ENCODE measurements at places on chromosomes 6 and 20.

GRCh38 chr6:143936778-143937667, 71.0 kb downstream of the PLAGL1 start:
- DNase-seq, result no peak

- no peak for DNase-seq
Measured at GRCh38 chr6:41731561-41732086, 3.8 kb downstream of the TFEB start.

GRCh38 chr6:63269470-63269869, 50.3 kb downstream of the LGSN start:
- DNase-seq, result no peak

DNA sequence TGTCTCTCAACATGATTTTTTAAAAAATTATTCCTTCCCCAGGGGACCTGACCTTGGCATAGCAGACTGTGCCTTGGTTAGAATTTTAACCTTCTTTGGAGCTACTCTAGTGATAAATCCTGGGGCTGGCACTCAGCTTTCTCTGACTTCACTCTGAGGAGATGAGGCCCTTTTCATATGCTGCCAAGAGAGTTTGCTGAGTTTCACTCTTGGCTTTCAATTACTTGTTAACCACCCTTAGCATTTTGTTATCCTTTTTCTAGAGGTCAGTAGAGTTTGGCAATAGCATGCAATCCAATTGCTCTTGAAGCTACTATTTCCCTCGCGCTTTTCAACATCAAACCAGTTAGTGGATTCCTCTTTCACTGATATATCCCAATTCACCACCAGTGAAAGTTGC, 920.3 kb downstream of the EYS start:
- no peak for DNase-seq

DNA sequence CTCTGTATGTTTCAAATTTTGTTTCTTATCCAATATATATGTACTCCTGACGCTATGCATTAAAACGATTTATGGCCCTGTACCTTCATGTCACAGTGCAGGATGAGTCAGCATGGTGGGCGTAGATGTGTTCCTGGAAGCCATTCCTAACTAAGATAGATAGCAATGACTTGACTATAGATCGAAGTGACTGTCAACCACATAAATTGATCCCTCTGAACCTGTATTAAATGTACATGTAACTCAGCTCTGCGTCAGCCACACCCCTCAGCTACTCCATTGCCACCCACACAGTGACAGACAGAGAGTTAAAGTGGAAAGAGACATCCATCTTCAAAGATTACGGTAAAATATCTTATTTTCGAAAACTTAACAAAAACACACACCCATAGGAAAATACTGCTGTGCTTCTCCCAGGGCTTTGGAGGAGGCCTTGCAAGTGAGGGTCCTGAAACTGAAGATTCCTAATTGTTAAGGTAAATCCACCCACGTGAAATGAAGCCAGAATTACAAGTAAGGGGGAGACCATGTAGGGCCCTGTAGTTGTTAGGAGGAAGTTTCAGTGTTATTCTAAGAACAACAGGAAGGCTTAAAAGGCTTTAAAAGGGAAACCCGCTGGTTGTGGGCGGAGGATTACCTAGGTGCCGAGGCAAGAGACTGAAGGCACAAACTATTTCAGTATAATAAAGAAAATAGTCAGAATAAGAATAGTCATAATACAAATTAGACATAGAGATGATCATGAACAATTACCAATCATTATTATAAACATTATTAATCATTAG, 10.3 kb upstream of the RAD21L1 start:
- peak; percentile 13 for DNase-seq

- DNase-seq, result no peak
Measured at GRCh38 chr6:108465098-108465495, 95.6 kb upstream of the FOXO3 start.

- peak; percentile 42 for DNase-seq
Measured at GRCh38 chr6:126661646-126662045, 321.7 kb downstream of the CENPW start.

GRCh38 chr20:10218536-10219451, at the start of gene SNAP25:
Gene SNAP25 (plus strand): TSS chr20:10218830. CDS start chr20:10275492, 56,662 bp downstream.
- DNase-seq, result peak; percentile 94

- no peak for DNase-seq
Measured at GRCh38 chr6:162157167-162157870, 570.2 kb downstream of the PRKN start.

GRCh38 chr6:35368038-35368887, 25.9 kb downstream of the PPARD start:
- DNase-seq, result peak; percentile 73

GRCh38 chr6:155706806-155707205, 251.2 kb upstream of the NOX3 start:
- no peak for DNase-seq

GRCh38 chr6:139742671-139743070, 368.2 kb upstream of the CITED2 start:
- DNase-seq, result no peak

DNA sequence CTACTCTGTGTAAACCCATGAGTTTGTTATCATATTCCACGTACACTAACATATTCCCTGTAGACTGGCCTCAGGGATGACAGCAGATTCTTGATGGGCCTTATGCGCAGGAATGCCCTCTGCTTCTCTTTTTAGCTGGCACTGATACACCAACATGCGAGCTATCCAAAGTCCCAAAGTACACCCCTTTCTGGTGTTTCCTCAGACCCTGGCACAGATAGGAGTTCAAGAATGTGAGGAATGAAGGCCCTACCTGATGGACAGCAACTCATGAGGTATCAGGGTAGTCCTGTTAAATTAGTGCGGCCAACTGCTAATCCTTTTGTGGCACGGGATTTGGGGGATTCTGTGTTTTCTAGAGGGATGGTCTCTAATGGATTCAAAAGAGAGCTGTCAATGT, 93.0 kb downstream of the BACH2 start:
- no peak for DNase-seq

DNA sequence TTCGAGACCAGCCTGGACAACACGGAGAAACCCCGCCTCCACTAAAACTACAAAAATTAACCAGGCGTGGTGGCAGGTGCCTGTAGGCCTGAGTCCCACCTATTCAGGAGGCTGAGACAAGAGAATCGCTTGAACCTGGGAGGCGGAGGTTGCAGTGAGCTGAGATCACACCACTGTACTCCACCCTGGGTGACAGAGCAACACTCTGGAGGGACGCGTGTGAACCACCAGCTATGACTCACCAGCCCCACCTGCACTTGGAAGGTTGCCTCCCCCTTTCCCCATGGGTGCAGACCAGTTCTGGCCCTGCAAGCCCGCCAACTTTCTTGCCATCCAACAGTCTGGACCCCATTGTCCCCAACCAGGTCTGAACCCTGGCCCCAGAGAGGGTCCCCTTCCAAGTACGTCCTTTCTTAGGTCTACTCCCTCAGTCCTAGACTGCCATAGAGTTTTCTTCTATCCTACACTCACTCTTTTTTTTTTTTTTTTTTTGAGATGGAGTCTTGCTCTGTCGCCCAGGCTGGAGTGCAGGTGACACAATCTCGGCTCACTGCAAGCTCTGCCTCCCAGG, 29.2 kb downstream of the ATP9A start:
- no peak for DNase-seq

DNA sequence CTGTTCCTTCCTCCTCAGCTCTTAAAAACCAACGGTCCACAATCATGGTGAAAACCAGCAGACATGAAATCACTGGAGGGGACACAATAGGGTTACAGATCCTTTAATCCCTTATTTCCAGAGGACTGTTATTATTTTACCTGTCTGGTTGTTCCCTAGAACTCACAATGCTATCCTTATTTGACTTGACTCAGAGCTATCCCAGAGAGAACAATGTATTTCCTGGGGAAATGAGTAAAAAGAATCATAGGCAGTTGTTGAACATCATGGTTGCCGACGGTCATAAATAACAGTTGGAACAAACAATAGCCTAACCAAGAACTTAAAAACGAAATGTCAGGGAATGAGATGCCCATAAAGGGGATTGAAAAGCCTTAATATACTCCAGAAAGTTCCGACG, 9.3 kb downstream of the OR2H1 start:
- DNase-seq, result no peak

GRCh38 chr6:11042750-11043377, 1.2 kb downstream of the ELOVL2 start:
- DNase-seq, result no peak

- no peak for DNase-seq
Measured at GRCh38 chr6:91075244-91075976, 488.5 kb upstream of the MAP3K7 start.

DNA sequence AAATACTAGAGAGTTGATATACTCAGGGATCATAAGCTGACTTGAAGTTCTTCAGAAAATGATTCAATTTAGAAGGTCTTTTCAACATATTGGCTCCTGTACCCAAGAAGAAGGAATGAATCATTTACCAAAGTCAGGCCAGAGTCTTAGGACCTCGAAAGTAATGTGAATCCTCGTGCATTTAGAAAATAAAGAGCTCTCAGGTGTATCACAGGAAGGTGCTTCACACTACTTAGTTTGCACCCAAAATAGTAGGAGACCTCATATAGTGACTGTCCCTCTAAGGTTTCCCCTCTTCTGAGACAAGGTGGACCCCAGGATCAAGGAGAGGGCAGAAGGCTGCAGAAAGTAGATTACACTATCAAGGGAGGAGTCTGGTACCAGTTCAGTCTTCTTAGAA, 71.8 kb downstream of the F13A1 start:
- no peak for DNase-seq

DNA sequence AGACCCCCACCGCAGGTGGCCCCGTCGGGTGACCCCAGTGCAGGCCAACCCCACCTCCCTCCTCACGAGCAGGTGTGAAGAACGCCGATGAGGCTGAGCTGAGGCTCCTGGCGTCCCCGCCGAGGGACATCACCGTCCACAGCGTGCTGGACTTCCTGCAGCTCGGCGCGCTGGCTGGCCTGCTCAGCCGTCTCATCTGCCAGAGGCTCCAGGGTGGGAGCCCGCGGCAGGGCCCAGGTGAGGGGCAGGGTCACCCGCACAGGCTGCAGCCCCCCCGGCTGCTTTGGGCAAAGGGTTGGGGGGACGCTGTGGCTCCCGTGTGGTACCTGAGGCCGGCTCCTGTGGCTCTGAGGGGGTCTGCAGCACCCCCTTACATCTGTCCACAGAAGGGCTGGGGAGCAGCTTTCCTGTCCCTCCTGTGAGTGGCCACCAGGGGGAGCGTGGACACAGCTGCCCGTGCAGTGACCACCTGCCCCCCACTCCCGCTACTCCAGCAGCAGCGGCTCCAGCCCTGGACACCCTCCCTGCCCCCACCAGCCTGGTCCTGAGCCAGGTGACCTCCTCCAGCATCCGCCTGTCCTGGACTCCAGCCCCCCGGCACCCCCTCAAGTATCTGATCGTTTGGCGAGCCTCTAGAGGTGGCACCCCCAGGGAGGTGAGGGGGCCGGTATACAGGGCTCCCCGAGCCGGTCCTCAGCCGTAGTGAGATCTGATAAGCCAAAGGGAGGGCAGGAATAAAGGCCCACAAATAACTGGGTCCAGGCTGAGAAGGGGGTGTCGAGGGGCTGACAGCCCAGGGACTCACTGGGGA, 16.5 kb downstream of the COL20A1 start:
- DNase-seq, result peak; percentile 58

- DNase-seq, result no peak
Measured at GRCh38 chr20:5979801-5980200, 29.3 kb downstream of the MCM8 start.

DNA sequence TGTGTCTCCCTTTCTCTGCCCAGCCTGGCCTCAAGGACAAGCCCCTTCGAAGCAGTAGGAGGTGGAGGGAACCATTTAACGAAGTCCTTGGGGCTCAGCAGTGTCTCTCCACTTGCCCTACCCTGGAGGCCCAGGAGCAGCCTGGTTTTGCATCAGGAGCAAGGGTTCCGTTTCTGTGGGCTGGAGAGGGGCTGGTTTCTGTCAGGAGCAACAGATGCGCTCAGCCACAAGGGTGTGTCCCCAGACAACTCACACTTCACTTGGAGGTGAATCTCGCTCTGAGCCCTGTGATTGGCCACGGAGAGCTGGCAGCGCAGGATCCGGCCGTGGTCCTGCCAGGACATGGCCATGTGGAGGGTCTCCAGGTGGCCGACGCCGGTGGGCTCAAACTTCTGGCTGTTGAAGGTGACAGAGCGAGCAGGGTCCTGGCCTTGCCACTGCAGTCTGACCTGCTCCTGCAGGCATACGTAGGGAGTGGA, 6.9 kb downstream of the SIGLEC1 start:
- DNase-seq, result no peak

DNA sequence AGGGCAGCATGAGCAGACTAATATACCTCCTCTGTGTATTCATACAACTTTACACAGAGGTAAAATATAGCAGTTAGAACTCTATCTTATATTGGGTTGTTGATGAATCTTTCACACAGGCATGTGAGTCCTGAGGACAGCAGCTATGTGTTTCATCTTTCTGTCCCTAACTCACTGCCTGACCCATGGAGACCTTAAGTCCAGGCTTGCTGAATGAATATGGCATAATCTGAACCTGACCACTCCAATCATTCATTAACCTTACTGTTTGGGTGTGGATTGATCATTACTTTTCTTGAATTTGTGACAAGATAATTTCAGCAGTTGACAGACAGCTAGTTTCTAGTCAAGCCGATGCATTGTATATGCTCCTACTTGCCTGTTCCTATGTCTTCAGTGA, 27.3 kb upstream of the TSPYL1 start:
- no peak for DNase-seq

DNA sequence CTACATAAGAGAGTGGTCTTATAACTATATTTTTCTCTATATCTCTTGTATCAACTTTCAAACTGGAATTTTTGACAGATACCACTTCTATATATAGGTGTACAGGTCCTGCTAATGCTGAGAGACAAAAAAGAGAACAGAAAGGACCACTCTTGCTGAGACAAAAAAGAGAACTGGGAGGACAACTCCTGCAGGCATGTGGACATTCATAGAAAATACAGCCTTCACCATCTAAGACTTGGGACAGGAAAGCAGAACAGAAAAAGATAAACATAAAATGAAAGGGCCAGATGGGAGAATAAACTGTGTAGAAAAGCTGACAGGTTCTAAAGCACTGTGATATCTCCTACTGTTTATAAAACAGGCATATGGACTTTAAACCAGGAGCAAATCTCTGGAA, 541.0 kb upstream of the ADGRB3 start:
- no peak for DNase-seq

DNA sequence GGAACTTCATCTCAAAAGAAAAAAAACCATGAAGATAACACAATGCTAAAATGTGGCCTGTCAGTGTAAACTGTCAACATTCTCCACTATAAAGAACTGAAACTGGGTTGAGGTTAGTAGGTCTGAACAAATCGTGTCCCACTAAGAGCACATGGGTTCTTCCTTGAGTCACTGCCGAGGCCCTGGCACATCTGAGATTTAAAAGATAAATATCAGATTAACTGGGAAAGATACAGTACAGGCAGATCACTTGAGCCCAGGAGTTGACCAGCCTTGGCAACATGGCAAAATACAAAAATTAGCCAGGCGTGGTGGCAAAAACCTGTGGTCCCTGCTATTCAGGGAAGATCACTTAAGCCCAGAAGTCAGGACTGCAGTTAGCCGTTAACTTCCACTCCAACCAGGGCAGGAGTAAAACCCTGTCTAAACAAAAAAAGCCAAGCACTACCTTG, 5.6 kb downstream of the EEF1A1 start:
- peak; percentile 75 for DNase-seq

GRCh38 chr6:21228876-21229460, 364.6 kb upstream of the SOX4 start:
- no peak for DNase-seq

Measured in ELR (cell line).